Right lung (tissue), 10 donors: ENCODE measurements at places on chromosomes 6 and 20.

DNA sequence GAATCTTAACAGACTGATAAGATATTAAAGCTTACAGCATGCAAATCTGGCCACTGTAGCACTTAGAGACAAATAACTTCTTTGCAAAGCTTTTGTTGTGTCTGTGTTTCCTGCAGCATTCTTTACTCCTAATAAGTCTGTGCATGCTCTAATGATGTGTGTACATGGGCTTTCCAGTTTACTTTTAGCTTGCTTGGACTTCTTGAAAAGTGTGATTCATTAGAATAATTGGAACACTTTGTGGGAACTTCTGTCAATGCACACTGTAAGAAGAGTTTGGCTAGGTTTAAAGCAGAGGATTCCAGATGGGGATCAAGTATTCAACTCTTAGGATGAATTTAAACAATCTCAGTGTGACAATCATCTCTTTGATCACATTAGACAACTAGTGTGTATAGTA, 22.1 kb upstream of the TINAG start:
- DNase-seq, result no peak

DNA sequence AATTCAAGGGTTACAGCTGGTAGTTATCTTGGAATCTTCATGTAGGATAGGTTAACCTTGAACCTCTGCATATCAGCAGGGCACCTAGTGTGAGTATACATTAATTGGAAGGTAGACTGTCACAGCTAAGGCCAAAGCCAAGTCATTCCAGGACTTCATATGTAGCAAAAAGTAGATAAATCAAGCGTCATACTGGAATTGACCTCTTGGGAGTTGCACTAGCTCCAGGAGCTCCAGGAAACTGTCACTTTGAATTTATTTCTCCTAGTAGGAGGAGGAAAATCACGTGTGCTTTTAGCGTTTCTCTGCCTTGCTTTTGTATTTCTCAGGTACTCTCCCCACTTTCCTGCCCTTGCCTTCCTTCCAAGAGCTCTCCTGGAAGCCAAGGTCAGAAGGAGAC, 30.3 kb downstream of the RIPOR2 start:
- no peak for DNase-seq

DNA sequence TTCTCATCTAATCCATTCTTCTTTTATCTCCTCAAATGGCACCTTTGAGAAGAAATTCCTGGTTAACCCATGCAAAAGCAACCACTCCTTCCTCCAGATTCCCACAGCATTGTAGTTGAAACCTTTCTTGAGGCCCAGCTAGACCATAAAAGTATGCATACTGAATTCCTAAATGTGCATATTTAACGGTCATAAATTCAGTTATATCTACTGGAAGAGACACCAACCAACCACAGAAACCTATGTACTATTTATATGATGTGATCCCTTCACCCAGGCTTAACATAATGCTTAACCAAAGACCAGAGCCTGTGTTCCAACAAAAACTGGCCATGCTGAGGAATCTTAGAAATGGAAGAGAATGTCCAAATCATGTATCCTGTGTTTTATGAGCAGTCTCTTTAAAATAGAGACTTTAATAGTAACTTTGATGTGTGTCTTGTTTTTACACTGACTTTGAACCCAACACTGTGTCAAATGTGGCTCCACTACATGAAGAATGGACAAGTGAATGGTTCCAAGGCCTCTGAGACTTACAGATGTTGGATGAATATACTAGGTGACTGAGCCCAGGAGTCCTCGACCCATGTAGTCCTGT, 11.4 kb upstream of the TAF8 start:
- no peak for DNase-seq

DNA sequence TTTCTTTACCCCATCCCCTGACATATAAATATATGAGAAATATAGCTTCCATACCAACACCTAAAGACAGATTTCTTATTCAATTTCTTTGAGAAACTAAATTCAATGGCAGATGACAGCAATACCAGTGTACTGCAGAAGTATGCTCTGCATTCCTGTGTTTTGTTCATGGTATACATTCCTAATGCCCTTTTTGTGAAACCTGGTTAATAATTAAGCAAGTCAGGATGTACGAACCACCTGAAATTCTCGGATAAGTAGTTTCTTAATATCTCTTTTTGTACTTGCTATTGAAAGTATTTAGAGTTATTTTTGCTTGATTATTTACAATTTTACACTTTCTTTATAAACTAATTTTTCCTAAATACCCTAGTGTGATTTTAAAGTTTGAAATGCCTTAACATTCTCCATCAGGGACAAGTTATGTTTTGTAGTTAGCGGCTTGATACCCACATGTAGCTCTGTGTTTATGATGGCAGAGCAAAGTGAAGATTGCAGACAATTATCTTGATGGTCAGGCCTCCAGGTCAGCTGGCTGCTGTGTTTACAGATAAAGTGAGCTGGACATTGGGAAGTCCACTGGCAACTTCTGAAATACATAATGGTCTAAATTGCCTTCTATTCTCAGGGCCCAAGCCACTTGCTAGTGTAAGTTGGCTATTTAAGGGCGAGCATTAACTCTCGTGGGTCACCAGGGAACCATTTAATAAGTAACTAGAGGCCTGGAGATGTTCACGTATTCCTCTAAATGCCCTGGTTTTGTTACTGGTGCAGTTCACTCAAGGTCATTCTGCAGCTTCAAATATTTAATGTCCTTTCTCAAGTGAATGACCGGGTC, 58.2 kb downstream of the PLCB1 start:
- no peak for DNase-seq

DNA sequence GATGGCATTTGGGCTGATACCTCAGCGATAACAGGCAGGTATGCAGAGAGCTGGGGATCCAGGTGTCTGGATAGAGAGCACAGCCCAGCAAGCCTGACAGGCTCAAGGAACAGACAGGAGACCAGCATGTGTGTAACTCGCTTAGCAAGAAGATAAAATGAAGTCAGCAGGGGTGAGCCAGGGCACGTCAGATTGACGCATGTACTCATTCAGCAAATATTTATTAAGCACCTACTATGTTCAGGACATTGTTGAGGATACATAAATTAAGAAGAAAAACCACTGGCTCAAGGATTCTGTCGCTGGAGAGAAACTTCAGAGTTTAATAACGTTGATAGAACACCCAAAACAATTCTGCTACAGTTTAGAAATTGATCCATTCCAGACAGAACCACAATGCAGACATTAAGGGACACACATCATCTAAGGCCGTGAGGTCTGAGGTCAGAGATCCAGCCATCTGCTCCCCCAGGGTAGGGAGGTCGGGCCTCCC, 1.0 kb upstream of the DUSP22 start:
- no peak for DNase-seq

DNA sequence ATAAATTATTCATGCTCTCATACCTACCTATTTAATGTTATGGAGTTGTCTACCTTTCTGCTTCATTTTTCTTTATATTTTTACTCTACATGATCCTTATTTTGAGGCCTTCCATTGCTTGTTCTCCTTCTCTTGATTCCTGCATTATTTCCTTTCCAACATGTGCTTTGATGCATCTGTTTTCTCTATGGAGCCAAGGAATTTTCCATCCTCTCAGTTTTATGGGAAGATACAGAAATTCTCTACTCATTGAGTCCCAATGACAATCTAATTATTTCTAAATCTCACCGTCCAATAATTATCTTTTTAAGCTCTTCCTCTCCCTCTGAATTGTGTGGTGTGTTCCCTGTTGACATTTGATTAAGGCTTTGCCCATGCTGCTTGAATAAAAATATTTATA, 136.0 kb downstream of the PACRG start:
- DNase-seq, result no peak

DNA sequence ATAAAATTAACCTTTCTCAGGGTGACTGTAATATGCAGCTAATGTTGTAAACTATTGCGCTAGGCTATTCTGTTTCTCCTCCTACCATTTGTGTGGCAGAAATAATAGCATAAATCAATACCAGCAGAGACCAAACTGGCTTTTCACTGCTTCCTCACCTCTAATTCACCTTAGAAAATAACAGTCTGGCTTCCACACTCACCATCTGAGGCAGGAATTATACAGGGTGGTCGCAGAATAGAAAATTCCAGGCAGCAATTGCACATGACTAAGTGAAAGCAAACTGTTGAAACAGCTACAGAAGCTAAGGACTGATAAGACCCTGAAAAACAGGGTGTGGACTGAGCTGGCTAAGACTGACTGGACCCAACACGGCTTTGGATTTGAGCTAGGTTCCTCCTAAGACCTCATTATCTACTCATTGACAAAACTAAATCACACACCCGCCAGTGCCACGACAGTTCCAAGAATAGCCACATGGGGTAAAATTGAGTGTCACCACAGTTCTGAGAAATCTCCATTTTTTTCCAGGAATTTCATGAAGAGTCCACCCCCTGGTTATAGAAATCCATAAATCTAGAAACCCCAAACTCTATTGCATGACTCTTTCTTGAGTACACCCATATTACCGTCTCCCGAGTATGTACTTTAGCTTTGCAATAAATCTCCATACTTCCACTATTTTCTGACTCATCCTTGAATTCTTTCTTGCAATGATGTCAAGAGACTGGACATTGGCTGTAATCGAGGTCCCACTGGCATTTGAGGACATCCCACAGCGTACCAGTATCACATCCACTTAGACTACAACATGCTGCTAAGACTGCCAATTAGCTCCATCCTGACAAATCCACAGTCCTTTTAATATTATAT, 60.9 kb upstream of the KCNQ5 start:
- DNase-seq, result no peak

GRCh38 chr6:75331151-75331550, 46.6 kb upstream of the TMEM30A start:
- DNase-seq, result no peak

DNA sequence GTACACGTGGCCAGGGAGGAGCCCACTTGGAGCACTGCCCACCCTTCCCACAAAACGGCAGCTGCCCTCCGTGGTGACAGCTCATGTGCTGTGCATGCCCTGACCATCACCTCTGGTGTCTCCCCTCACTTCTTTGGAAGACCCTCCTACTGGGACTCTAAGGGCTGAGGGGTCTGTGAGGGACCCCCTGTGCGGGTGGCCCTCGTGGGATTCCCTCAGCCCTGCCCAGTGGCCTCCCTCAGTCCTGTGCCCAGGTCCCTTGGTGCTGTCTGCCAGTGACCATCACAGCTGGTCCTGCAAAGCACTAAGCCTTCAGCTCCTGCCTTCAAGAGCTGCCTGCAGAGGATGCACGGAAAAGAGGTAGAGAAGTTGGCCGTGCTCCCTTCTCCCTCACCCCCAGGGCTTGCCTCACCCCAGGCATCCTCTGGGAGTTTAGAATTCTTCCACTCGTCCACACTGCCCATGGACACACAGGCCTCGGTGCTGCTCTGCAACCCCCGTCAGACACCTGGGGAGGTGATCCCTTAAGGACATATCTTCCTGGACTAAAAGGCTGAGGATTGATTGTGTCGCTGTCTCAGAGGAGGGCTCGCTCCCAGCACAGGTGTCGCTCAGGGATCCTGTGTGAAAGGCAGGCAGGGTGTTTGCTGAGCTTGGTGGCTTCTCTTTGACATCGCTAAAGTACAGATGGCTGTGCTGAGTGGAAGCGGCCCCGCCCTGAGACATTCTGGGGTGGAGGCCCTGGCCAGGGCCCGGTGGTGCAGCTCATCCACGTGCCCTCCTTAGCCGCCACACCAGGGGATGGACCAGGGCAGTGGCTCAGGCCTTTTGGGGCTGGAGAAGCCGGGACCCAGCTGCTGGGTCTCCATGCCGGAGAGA, 119.5 kb upstream of the FRMD1 start:
- DNase-seq, result no peak

GRCh38 chr6:30711758-30712380, 5.2 kb downstream of the MDC1 start:
- DNase-seq, result no peak

DNA sequence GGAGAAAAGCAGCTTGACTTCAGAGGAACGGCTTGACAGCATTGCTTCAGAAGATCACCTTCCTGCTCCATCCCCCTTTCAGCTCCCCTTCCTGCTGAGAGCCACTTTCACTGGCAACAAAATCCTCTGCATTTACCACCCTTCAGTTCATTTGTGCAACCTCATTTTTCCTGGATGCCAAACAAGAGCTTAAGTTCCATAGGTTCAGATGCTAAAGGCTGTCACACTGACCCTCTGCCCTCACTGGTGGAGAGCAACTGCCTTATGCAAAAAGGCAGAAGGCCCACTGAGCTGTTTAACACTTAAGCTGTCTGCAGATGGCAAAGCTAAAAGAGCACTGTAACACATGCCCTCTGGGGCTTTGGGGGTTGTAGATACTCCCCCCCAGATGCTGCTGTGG, 131.2 kb upstream of the SPACA1 start:
- DNase-seq, result no peak

DNA sequence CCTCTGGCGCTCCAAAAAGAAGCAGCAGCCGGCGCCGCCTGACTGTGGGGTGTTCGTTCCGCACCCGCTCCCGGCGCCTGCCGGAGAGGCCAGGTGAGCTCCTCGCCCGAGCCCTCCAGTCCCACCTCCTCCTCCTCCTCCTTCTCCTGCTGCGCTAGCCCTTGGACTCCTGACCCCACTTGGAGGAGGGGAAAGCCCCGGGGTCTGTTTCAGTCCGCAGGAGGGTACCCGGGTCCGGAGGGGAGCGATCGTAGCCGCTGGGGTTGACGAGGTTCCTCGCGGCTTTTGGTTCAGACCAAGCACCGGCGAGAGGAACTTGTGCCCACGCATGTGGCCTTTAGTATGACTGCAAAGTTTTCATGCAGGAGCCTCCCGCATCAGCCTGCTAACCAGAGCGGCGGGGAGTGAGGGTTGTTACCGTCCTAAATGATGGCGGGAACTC, 493 bp downstream of the CRYBG1 start:
- DNase-seq, result no peak

GRCh38 chr6:109359248-109359647, 23.0 kb downstream of the CD164 start:
- DNase-seq, result no peak

GRCh38 chr20:8952721-8953120, 116.2 kb upstream of the PLCB4 start:
- no peak for DNase-seq

DNA sequence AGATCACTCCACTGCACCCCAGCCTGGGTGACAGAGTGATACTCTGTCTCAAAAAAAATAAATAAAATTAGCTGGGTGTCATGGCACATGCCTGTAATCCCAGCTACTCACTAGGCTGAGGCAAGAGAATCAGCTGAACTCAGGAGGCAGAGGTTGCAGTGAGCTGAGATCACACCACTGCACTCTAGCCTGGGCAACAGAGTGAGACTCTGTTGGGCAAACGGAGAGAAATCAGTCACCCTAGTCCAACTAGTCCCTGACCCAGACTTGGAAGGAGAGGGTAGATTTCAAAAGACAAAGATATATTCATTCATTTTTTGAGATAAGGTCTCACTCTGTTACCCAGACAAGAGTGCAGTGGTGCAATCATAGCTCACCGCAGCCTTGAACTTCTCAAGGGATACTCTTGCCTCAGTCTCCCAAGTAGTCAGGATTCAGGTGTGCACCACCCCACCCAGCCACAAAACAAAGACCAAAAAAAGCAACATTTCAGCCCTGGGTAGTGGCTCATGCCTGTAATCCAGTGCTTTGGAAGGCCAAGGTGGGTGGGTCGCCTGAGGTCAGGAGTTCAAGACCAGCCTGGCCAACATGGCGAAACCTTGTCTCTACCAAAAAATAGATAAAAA, 26.2 kb upstream of the NCOA3 start:
- DNase-seq, result no peak

GRCh38 chr6:1182722-1183521, 129.0 kb upstream of the FOXQ1 start:
- DNase-seq, result no peak
